GM23248 (cell line): ENCODE measurements at places on chromosomes 12 and 14.

- no peaks in the 10 kb centered on the region for H3K36me3 ChIP-seq
- no peak overlapping the region for H3K4me3 ChIP-seq
- no peaks in the 10 kb centered on the region for H3K4me1 ChIP-seq
- H3K27me3 ChIP-seq = no peaks in the 10 kb centered on the region
These were observed 55.9 kb downstream of the AACS start for GRCh38 chr12:125121106-125121505.

GRCh38 chr12:75698052-75698451 lies 186.6 kb upstream of the KRR1 start:
- H3K27me3 ChIP-seq = no peaks in the 10 kb centered on the region
- no peak overlapping the region for H3K4me3 ChIP-seq
- H3K4me1 ChIP-seq = 0 out of 2 replicates have a peak, but pooled peaks cover 8% of the 10 kb centered on the region
- DNase-seq = no peak
- H3K27ac ChIP-seq = no peak overlapping the region

GRCh38 chr12:89352242-89352491 lies 134 bp downstream of the DUSP6 start:
- no peak for DNase-seq
- no peaks in the 10 kb centered on the region for H3K27me3 ChIP-seq
- H3K27ac ChIP-seq = peak overlapping the region; percentile 96
- H3K36me3 ChIP-seq = peaks cover 32% of the 10 kb centered on the region

DNA sequence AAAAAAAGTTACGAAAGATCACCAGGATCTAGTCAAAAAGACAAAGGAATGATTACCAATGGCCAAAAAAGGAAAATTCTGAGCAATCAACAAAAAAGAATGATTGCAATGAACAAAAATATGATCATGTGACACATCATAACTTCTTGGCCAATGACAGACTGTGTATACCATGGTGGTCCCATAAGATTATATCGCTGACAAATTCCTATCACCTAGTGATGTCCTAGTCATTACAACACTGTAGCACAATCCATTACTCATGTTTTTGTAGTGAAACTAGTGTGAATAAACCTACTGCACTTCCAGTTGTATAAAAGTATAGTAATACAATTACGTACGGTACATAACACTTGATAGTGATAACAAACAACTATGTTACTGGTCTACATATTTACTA lies 12.3 kb downstream of the SEL1L start:
- H3K27me3 ChIP-seq = no peaks in the 10 kb centered on the region
- H3K27ac ChIP-seq = no peak overlapping the region
- H3K36me3 ChIP-seq = peaks cover 19% of the 10 kb centered on the region
- no peak overlapping the region for H3K4me3 ChIP-seq

DNA sequence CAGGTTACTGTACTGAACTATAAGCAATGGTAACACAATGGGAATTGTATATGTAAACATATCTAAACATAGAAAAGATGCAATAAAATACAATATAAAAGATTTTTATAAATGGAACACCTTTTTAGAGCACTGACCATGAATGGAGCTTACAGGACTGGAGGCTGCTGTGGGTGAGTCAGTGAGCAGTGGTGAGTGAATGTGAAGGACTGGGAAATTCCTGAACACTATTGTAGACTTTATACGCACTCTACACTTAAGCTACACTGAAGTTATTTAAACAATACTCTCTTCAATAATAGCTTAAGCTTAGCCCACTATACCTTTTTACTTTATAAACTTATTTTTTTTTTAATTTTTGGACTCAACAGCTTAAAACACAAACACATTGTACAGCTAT lies 313.5 kb downstream of the KCNC2 start:
- DNase-seq = no peak
- H3K36me3 ChIP-seq = no peaks in the 10 kb centered on the region
- no peaks in the 10 kb centered on the region for H3K4me1 ChIP-seq
- H3K4me3 ChIP-seq = no peak overlapping the region
- no peaks in the 10 kb centered on the region for H3K27me3 ChIP-seq

DNA sequence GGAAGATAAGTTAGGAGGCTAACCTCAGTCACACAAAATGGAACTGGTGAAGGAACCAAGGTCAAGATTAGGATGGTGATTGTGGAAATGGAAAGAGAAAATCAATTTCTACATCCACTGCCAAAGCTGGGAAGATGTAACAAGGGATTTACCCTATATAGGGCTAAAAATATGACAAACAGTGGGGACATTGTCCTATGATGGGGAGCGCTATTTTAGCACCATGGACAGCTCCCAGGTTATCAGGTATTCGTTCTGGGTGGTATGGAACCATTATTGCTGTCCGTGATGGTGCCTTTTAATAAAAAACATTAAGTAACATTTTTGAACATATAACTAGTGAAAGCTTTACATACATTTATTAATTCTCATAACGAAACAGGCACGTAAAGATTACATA lies 124.0 kb downstream of the NDUFA12 start:
- H3K4me3 ChIP-seq = no peak overlapping the region
- H3K27ac ChIP-seq = no peak overlapping the region
- H3K4me1 ChIP-seq = no peaks in the 10 kb centered on the region
- no peaks in the 10 kb centered on the region for H3K36me3 ChIP-seq
- DNase-seq = no peak

- H3K4me3 ChIP-seq = no peak overlapping the region
- DNase-seq = no peak
- H3K27me3 ChIP-seq = no peaks in the 10 kb centered on the region
- H3K4me1 ChIP-seq = no peaks in the 10 kb centered on the region
- no peak overlapping the region for H3K27ac ChIP-seq
- no peaks in the 10 kb centered on the region; the same call in 1 of the 2 replicates for H3K36me3 ChIP-seq
These were observed 7.6 kb upstream of the NGB start for GRCh38 chr14:77278461-77279230.
